Ascending aorta (tissue), 2 donors: ENCODE measurements at places on chromosomes 2 and 18. TPM values are rescaled to one million over a fixed set of nuclear protein-coding genes. Genes with fewer than 3 reads are reported as not detected.

GRCh38 chr2:211084352-211084751, 528.0 kb downstream of the CPS1 start:
- H3K27me3 ChIP-seq: no peaks in the 10 kb centered on the region
- no peaks in the 10 kb centered on the region for H3K36me3 ChIP-seq
- no peak for DNase-seq
- H3K27ac ChIP-seq: no peak overlapping the region
- no peak overlapping the region for H3K4me3 ChIP-seq

ALPI gene
- total RNA-seq: not detected

FAM136A gene
- total RNA-seq: 2.0 TPM

GRCh38 chr2:196149948-196150347, 21.4 kb downstream of the STK17B start:
- no peak for DNase-seq
- peaks cover 4% of the 10 kb centered on the region for H3K36me3 ChIP-seq
- no peaks in the 10 kb centered on the region for H3K27me3 ChIP-seq
- H3K4me3 ChIP-seq: no peak overlapping the region

GRCh38 chr2:147829106-147829505, 15.7 kb upstream of the ACVR2A start:
- no peak for DNase-seq
- no peak overlapping the region for H3K4me3 ChIP-seq
- H3K36me3 ChIP-seq: no peaks in the 10 kb centered on the region
- H3K27ac ChIP-seq: no peak overlapping the region
- H3K27me3 ChIP-seq: no peaks in the 10 kb centered on the region

GRCh38 chr2:241344925-241345651, 11.0 kb upstream of the FARP2 start:
- H3K27ac ChIP-seq: no peak overlapping the region
- no peak overlapping the region for H3K4me3 ChIP-seq
- no peaks in the 10 kb centered on the region for H3K27me3 ChIP-seq
- no peaks in the 10 kb centered on the region for H3K4me1 ChIP-seq
- H3K36me3 ChIP-seq: peaks cover 87% of the 10 kb centered on the region

ALPG gene
- not detected for total RNA-seq

LBX2 gene
- 3.0 TPM for total RNA-seq

BCL11A gene
- 0.11 TPM for total RNA-seq

RFTN2 gene
- total RNA-seq: 4.8 TPM

GRCh38 chr2:79713131-79713785, 200.4 kb downstream of the CTNNA2 start:
- no peak for DNase-seq
- no peak overlapping the region for H3K27ac ChIP-seq
- no peaks in the 10 kb centered on the region for H3K4me1 ChIP-seq
- no peaks in the 10 kb centered on the region for H3K36me3 ChIP-seq

DNA sequence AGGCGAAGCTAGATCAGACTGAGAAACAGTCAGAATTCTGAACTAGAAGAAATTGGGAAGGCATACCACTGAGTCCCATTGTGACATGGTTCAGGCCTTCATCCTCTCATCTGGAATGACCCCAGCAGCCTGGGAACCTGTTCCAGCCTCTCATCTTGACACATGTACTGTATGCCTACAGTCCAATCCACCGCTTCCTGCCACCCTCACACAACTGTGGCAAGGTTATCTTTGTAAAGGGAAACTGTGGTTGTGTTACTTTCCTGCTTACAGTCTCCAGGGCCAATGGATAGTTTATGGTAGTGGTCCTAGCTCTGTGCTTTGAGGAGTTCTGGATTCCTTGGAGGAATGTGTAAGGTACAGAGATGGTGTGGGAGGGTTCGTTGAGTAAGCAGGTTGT, 296.9 kb upstream of the TRIB2 start:
- no peaks in the 10 kb centered on the region for H3K4me1 ChIP-seq
- H3K4me3 ChIP-seq: no peak overlapping the region
- H3K36me3 ChIP-seq: no peaks in the 10 kb centered on the region
- no peak for DNase-seq
- H3K27me3 ChIP-seq: no peaks in the 10 kb centered on the region
- H3K27ac ChIP-seq: no peak overlapping the region

CD8B gene
- not detected for total RNA-seq

THSD7B gene
- not detected for total RNA-seq

GRCh38 chr2:139366681-139367080, 586.5 kb upstream of the NXPH2 start:
- no peak overlapping the region for H3K4me3 ChIP-seq
- no peaks in the 10 kb centered on the region for H3K27me3 ChIP-seq
- no peaks in the 10 kb centered on the region for H3K4me1 ChIP-seq

GRCh38 chr2:227761740-227762476, 16.2 kb downstream of the SCYGR8 start:
- H3K27ac ChIP-seq: no peak overlapping the region
- H3K4me1 ChIP-seq: no peaks in the 10 kb centered on the region
- H3K36me3 ChIP-seq: no peaks in the 10 kb centered on the region
- H3K27me3 ChIP-seq: no peaks in the 10 kb centered on the region

SNORC gene
- not detected for total RNA-seq

GRCh38 chr2:45483997-45484396, 127.1 kb downstream of the SRBD1 start:
- no peaks in the 10 kb centered on the region for H3K27me3 ChIP-seq
- no peak overlapping the region for H3K4me3 ChIP-seq
- no peaks in the 10 kb centered on the region for H3K36me3 ChIP-seq
- no peak for DNase-seq

DNA sequence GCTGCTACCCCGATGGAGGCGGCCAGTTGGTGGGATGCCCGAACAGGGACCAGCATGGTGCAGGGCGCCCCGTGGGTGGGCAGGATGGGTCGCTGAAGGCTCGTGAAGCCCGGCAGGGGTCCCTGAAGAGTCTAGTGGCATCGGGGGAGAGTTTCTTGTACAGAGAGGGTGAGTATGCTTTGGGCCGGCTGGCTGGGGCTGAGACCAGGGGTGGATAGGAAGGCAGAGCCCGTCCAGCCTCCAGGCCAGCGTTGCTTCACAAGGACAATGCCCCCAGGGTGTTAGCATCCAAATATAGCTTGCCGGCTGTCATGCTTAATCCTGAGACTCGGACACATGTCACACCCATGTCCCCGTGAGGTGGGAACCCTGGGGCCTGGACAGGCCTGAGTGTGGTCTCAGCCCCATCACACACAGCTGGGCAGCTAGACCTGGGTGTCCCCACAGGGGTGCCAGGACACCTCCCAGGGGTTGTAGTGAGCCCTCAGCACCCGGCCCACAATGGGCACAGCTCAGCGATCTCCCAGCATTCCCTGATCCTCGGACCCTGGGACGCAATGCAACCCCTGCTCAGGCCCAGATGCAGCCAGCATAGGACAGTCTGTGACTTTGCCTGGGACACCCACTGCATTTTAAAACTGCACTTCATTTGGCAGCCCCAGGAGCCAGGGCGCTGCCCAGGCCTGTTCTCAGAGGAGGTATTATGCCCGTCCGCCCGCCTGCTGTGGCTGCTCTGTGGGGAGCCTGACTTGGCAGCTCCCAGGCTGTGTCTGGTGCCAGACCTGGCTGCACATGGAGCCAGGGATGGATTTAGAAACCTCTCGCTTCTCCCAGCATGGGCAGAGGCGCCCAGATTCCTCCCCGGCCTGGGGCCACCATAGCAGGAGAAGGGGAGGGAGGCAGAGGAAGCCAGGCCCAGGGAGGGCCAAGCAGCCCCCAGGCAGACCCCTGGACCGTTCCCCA, 36.4 kb downstream of the RAMP1 start:
- H3K36me3 ChIP-seq: peaks cover 8% of the 10 kb centered on the region
- H3K27ac ChIP-seq: peak overlapping the region; percentile 96
- peaks cover 40% of the 10 kb centered on the region for H3K4me1 ChIP-seq
- H3K4me3 ChIP-seq: no peak overlapping the region

TSPYL6 gene
- not detected for total RNA-seq

DNA sequence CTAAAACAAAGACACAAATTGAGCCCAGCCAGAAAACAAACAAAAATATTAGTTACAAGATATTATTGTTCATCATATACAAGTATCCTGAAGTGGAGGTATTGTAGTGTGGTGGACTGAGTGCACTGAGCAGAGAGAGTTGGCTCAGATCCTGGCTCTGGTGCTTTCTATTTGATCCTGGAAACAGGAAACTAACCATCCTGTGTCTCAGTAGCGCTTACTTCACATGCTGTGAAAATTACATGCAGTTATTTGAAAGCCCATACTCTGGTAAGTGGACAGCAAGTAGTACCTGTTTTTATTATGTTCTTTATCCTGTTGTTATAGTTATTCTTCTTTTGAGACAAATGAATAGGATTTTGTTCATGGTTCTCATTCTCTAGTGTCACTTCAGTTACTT, 84.3 kb upstream of the CRIM1 start:
- no peaks in the 10 kb centered on the region for H3K36me3 ChIP-seq
- H3K4me1 ChIP-seq: no peaks in the 10 kb centered on the region
- no peak overlapping the region for H3K4me3 ChIP-seq

GRCh38 chr2:74228772-74229171, 30.4 kb downstream of the MTHFD2 start:
- DNase-seq: no peak
- H3K36me3 ChIP-seq: no peaks in the 10 kb centered on the region
- H3K27ac ChIP-seq: no peak overlapping the region

GRHL1 gene
- total RNA-seq: 0.43 TPM

- peak; percentile 60 for DNase-seq
- H3K4me3 ChIP-seq: peak overlapping the region; percentile 39
- no peaks in the 10 kb centered on the region for H3K36me3 ChIP-seq
- no peaks in the 10 kb centered on the region for H3K4me1 ChIP-seq
- H3K27me3 ChIP-seq: peaks cover 14% of the 10 kb centered on the region
- no peak overlapping the region for H3K27ac ChIP-seq
Observed at GRCh38 chr2:70907130-70908057, 28.3 kb upstream of the ATP6V1B1 start.

- H3K4me3 ChIP-seq: peak overlapping the region; percentile 78
- DNase-seq: peak; percentile 98
- H3K27me3 ChIP-seq: no peaks in the 10 kb centered on the region
- H3K4me1 ChIP-seq: peaks cover 5% of the 10 kb centered on the region
- no peaks in the 10 kb centered on the region for H3K36me3 ChIP-seq
Observed at GRCh38 chr18:62714671-62715435, 488 bp upstream of the PHLPP1 start.
